Stimulated activated CD4-positive, alpha-beta T cell treated with anti-CD3 and anti-CD28 coated beads, Interleukin-2, amount 100 ng/mL, for 48 hours (primary cell): ENCODE measurements at places on chromosomes 13 and 19.

- DNase-seq: no peak
These were observed 10.6 kb upstream of the VSTM2B start for GRCh38 chr19:29515233-29515619.

DNA sequence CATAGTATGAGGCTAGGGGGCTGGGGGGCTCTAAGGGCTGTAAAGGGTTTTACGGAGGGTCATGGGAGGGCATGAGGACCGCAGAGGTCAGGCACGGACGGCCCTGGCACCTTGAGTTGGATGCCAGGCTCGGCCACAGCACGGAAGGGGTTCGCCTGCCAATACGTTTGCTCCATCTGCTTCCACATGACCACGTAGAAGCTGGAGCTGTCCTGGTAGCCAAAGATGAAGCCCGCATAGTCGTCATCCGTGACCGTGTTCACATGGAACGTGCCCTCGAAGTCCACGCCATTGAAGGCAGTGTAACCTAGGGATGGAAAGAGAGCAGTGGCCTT is 6.4 kb downstream of the COMP start:
- no peak for DNase-seq

DNA sequence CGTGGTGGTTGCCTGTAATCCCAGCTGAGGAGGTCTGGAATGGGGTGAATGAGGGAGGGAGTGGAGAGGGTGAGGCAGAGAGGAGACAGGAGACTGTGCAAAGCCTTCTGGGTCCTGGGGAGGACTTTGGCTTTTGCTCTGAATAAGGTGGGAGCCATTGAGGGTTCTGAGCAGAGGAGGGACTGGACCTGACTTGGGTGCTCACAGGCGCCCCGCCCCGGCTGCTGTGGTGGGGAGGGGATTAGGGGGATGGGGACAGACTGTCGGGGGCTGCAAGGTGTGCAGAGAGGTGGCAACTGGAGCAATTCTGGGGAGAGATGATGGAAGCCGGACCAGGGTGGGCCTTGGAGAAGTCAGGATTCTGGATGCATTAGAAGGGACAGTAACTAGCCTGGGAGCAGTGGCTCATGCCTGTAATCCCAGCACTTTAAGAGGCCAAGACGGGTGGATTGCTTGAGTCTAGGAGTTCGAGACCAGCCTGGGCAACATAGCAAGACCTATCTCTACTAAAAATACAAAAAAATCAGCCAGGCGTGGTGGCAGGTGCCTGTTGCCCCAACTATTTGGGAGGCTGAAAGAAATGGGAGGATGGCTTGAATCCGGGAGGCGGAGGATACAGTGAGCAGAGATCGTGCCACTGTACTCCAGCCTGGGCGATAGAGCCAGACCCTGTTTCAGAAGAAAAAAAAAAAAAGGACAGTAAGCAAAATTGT is 16.1 kb upstream of the NANOS3 start:
- DNase-seq: no peak

DNA sequence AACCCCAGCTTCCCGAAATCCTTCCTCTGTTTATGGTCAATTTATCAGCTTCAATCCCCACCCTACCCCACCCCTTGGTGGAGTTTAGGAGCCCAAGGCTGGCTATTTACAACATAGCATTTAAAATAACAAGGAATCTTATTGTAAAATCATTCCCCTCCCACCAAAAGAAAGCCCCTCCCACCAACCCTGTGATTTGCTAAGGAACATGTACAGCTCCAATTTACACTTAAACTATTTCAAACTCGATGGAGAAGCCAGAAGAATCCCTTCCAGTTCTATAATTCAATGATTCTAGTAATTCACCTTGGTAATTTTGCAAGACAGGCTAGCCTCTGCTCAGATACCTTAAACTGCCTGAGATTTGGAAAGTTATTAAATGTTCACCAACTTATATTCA is 3.0 kb downstream of the LATS2 start:
- no peak for DNase-seq

DNA sequence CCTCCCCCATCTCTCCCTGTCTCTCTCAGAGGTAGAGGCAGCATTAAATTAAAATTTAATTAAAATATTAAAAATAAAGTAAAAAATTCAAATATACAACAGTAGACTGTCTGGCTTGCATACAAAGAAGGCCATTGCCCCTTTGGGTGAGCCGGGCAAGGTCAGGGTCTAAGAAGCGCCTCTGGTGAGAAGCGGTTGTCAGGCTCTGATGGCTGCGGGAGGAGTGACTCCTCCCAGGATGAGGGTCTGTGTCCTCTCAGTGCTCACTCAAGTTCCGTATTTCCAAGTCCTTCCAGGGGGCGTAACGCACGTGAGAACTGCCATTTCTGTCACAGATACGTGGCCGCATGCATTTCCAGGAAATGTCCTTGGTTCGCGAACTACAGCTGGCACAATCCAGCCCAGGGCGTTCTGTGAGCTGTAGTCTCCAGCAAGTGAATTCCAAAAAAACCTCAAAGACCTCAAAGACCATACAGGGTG is 737 bp upstream of the ZNF181 start:
- DNase-seq: no peak

DNA sequence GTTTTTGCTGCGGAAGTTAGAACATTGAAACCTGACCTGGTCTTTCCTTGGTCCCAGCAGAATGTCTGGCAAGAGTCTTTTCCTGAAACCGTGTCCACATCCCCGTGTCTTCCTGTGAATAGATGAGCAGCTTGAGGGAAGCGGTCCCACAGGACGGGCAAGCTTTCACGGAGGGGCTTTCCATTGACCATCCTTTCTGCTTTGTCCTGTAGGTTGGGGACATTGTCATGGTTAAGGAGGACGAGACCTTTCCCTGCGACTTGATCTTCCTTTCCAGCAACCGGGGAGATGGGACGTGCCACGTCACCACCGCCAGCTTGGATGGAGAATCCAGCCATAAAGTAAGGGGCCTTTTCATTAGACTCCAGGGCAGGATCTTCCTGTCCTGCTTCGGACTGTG is 126.0 kb downstream of the ATP11A start:
- DNase-seq: no peak

DNA sequence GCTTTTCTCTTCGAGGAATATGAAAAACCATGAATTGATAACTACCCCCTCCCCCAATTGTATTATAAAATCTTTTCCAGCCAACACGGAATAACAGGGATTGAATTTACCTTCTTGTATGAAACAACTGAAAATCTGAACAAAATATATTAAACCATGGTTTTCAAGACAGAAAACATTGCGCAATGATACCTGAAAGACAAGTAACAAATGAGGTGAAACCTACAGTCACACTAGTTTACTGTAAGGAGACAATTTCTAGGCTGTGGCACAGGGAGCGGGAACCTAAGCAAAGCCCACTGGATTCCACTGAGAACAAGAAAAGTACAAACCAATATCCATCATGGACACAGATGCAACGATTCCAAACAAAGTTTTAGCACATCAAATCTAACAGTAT is 53.4 kb downstream of the ZNF283 start:
- no peak for DNase-seq

GRCh38 chr13:102620516-102620915 is 23.7 kb downstream of the TPP2 start:
- no peak for DNase-seq

DNA sequence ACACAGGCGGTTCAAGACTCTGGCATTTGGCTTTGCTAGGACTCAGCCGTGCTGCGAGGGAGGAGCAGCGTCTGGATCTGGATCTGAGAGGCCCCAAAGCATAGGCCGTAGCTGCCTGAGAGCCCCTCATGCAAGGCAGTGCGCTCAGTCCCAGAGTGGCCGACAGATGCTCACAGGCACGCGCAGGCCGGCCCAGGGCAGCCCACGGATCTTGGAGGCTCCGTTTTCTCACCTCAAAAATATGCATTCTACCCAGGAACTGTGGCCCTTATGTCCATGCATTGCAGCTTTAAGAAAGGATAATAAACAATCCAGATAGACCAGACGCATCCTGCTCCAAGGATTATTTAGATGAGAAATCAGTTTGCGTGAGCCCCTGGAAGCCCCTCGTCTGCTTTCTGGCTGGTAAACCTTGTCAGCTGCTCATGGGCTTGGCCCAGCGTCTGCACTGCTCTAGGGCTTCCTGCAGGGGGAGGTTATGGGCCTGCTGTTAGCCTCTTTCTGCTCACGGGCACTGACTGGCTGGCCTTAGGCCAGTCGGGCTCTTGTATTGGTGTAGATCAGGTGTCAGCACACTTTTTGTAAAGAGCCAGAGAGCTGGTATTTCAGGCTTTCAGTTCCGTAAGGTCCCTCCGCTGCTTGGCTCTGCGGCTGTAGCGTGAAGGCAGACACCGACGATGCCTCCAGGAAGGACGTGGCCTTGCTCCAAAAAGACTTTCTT is 24.2 kb downstream of the TEX29 start:
- DNase-seq: no peak

GRCh38 chr13:112938680-112939079 is 30.3 kb upstream of the MCF2L start:
- DNase-seq: no peak

DNA sequence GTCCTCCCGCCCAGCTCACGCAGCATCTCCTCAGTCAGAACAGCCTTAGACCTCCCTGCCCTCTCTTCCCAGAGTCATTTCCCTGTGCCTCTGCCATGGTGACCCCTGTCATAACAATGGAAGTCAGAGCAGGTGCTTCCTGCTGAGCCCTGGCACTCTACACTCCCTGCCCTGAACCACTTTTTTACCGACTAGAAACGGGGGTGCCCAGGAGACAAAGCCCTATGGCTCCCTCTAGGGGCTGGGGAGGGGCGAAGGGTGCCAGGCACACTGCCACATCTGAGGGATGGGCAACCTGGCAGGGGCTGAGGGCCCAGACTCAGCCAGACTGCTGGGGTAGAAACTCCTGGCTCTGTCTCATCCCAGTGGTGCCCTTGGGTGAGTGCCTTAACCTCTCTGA is 16.4 kb downstream of the ZNF574 start:
- DNase-seq: peak; percentile 44

DNA sequence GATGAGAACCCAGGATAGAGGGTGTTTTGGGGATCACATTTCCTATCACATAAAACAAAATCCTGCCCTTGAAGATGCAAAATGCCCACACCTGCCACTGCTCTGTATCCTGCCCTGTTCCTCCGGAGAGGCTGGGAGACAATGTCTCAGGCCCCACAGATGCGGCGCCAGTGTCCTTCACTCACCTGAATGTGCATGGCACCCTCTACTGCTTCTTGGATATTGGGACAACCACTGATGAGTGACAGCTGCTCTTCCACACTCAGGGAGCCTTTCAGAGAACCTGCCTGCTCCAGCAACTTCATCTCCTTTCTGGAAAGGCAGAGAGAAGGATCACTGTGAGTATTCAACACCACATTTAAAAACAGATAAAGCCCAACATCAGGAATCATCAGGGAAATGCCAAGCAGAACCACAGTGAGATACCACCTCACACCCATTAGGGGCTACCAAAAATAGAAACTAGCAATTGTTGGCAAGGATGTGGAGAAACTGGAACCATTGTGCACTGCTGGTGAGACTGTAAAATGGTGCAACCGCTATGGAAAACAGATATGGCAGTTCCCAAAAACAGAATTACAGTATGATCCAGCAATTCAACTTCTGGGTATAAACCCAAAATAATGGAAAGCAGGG is 36.4 kb downstream of the CRYL1 start:
- no peak for DNase-seq

- no peak for DNase-seq
These were observed 137.2 kb downstream of the MZT1 start for GRCh38 chr13:72590091-72590740.

DNA sequence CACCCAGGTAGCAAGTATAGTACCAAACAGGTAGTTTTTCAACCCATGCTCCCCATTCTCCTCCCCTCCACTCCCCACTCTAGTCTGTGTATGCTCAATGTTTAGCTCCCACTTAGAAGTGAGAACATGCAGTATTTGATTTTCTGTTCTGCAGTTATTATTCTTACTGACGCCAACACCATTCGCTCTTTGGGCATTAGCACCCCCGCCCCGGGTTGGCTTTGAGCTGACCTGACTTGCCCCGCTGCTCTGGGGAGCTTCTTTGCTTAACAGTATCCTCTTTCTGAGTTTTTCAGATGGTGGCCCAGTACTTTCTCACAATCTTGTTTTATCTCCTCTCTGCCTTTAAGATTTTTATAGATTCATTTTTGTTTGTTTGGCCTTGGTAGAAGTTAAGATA is 138.7 kb downstream of the CRYL1 start:
- no peak for DNase-seq

GRCh38 chr13:52615812-52616211 is 26.4 kb upstream of the HNRNPA1L2 start:
- DNase-seq: no peak

GRCh38 chr19:53254411-53255341 is at the start of gene ZNF677:
Gene ZNF677 (minus strand): TSS chr19:53254873. CDS start chr19:53251550, 3,323 bp downstream.
- DNase-seq: peak; percentile 74

DNA sequence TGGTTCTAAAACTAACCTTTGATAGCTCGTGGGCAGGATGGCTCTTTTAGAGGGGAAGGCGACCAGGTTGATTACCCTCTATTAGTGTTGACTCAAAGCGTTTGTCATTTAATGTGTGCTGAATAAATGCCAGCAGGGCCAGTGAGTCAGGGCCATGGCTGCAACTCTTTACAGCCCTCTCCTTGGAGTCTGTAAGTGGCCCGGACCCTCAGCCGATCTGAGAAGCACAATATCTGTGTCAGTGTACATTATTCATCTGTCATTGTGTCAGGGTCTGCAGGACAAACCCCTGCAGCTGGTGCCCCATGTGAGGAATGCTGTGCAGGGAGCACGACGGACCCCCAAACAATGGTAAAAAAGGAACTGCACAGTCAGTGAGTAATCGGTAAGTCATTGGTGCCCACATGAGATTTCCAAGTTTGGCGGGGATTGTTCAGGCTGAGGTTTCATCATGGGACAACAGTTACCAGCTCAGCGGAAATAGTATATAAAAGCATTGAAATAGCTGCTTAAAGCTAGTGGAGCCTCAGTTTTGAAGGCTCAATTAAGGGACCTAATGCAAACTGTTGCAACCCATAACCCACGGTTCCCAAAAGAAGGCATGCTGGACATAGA is 139.1 kb downstream of the ZNF675 start:
- no peak for DNase-seq

DNA sequence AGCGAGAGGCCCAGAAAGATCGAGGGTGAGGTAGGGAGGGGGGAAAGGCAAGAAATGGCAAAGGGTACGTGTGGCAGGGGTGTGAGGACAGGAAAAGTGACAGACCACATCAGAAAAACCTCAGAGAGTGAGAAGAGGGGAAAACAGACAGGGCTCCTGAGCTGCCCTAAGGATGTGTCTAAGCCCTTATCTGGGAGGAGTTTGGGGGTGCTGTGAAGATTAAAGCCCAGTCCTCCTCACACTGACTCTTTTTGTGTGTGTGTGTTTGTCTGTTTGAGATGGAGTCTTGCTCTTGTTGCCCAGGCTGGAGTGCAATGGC is 703 bp upstream of the PTH2 start:
- no peak for DNase-seq

GRCh38 chr19:2191456-2192310 is 27.9 kb downstream of the DOT1L start:
- no peak for DNase-seq

GRCh38 chr19:42115219-42115618 is 17.0 kb downstream of the POU2F2 start:
- no peak for DNase-seq

- no peak for DNase-seq
These were observed 6.6 kb upstream of the ZNF492 start for GRCh38 chr19:22627526-22627925.
